GM19239 (cell line): ENCODE measurements at places on chromosomes 5 and 9.

DNA sequence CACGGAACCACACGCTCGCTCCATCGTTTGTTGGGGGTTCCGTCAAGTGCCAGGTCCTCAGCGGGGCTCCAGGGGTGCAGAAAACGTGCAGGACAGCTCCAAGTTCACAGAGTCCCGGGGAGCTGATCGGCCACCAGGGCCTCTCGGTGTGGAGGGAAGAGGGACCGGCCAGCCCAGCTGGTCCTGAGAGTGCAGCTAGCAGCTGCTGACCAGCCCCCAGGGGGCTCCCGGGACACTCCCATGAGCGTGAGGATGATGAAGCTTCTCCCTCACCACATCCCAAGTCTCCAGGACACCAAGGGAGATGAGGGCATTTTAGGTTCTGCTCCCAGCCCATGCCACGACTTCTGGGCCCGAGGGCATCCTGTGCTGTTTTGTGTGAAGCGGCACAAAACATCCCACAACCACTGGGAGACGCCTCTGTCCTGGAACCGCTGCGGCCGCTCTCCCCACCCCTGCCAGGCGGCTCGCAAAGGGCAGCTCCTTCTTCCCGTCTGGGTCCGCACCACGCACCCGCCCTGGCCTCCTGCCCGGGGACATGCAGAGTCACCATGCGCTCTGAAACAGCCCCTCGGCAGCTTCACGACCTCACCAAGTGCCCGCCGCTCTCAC, 67.5 kb upstream of the IRX4 start:
- DNase-seq = no peak

GRCh38 chr9:77016526-77017504, 2.6 kb upstream of the FOXB2 start:
- no peak for DNase-seq

- no peak for DNase-seq
Observed at GRCh38 chr5:10674582-10674981, 86.5 kb downstream of the DAP start.

GRCh38 chr9:100091650-100092049, 7.2 kb downstream of the ERP44 start:
- no peak for DNase-seq

- no peak for DNase-seq
Observed at GRCh38 chr9:78539904-78540303, 243.0 kb downstream of the PSAT1 start.

GRCh38 chr5:177490311-177490991, 7.0 kb downstream of the PDLIM7 start:
- no peak for DNase-seq
